ENCODE measurements at places on chromosomes 16 and 17.

DNA sequence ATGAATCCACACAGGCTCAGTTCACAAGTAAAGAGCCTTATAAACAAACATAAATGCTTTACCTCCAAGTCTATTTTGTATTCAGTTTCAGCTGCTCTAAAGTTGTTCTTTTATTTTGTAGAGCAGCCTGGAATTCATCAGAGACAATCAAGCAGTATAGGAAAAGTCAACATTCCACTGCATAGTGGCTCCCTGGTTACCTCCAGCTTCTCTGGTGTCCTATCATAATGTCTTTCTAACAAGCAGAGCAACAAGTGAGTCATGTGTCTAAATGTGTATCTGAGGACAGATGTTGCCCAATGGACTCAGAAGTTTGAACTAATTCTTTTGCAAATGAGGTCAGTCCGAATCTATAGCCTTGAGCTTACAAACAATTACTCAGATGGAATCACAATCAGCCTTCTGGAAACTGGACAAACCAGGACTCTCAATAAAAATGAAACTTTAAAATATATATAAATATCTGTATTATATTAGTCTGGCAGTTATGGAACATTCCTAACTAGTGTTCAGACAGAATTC, 292.0 kb upstream of the TOM1L1 start:
- DNase-seq = no peak

GRCh38 chr16:72025404-72026114, 17.0 kb downstream of the DHODH start:
- no peak for DNase-seq

- DNase-seq = peak; percentile 77
These were observed 86.7 kb downstream of the TIMM22 start for GRCh38 chr17:1083451-1084187.

- DNase-seq = peak; percentile 80
These were observed 50.4 kb downstream of the OR1D5 start for GRCh38 chr17:3012926-3013581.

GRCh38 chr16:68528686-68529379, 10.3 kb upstream of the ZFP90 start:
- DNase-seq = peak; percentile 91

DNA sequence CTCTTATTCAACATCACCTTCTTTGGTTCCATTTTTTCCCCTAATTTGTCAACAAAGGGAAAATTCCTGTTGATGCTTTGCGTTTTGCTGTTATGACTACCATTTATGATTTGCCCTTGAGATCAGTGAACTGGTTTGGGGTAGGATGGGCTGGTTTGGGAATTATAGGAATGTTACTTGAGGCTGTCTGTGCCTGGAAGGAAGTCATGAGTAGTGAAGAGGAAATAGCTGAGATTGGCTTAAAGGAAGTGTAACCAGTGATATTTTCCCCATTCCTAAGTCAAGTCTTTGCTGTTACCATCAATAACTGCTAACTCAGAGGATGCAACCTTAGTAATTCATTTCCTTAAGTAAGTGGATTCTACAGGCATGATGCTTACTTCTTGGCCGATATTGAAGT, 179.2 kb downstream of the MAP2K6 start:
- DNase-seq = no peak

DNA sequence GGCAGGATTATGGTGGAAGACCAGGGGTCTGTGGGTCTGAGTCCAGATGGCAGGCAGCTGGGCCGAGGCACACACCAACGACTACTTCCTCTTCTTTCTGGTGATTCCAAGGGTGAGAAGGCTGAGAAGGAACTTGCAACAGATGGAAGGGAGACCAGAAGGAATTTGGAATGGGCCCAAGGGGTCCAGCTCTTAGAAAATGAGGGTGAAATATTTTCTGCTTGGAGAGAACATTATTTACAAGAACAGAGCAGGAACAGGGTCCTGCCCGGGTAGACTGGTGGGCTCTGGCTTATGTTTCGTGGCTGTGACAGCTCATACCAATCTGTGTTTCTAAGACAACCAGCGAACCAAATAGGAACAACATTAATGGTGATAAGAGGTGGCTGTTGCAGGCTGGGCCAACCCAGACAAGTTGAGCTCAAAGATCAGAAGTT, 36.6 kb downstream of the CCDC42 start:
- no peak for DNase-seq

- no peak for DNase-seq
These were observed 44.1 kb upstream of the CA10 start for GRCh38 chr17:52202520-52203080.

DNA sequence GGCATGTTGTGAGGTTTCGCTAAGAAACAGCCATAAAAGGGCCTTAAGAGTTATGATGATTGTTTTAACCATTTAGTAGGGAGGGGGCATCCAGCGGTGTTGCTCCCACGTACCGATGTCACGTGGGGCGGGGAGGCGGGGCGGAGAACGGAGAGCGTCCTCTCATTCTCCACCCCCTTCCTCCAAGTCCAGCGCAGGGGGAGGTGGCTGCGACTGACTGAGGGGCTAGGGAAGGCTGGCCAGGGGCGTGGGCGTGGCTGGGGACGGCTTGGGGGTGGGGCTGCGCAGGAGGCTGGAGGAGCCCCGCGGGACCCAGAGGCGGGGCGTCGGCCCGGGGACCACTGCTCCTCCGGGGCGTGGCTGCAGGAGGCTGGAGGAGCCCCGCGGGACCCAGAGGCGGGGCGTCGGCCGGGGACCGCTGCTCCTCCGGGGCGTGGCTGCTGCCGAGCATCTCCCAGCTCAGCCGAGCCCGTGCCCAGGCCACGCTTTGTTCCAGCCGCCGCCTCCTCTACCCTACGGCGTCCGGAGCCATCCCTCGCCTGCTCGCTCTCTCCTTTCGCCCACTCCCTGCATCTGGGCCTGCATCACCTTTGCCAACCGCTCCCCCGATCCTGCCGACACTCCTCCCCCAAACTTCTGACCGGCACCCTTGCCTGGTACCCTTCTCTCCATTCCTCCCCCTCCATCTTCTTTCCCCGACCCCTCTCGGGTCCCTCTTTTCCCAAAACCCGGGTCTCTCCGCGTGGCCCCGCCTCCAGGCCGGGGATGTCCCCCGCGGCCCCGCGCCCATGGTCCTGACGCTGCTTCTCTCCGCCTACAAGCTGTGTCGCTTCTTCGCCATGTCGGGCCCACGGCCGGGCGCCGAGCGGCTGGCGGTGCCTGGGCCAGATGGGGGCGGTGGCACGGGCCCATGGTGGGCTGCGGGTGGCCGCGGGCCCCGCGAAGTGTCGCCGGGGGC, at the start of gene SARM1:
TSS of gene SARM1 (plus strand) at position 450 of the 958 bp plus-strand sequence. CDS start at position 789, 339 bp downstream.
- DNase-seq = peak; percentile 98

GRCh38 chr17:13537167-13537731, 64.5 kb downstream of the HS3ST3A1 start:
- DNase-seq = no peak

DNA sequence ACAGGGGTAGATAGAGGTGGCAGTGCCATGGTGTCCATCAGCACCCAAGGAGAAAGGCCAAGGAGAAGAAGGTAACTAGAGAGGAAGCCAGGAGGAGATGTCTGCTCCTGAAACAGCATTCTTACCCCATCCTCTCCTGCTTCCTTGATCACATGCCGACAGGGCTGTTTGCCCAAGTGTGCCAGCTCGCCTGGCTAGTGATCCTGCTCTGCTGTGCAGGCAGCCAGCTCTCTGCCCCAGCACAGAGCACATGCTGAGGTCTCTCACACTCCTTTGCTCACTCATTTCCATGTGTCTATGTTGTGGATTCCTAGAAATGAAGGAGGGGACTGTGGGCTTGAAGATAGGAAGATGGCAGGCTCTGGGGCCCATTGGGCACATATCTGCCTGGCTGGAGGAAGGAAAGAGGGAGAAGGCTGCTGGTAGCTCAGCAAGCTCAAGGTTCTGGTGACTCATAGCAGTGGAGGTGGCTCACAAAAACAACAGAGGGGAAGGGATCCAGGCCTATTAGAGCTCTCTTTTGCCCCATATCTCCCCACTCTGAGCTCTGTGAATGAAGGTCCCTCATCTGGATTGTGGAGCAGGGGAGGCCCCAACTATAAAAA, 54.3 kb downstream of the NEUROD2 start:
- DNase-seq = no peak

- DNase-seq = no peak
These were observed 4.0 kb upstream of the SLFN12L start for GRCh38 chr17:35541434-35541833.

GRCh38 chr16:84597931-84598351, 19.9 kb downstream of the COTL1 start:
- DNase-seq = no peak

- DNase-seq = no peak
These were observed 20.7 kb downstream of the TOM1L2 start for GRCh38 chr17:17951524-17951923.

GRCh38 chr16:25823891-25824290, 132.1 kb downstream of the HS3ST4 start:
- DNase-seq = no peak

DNA sequence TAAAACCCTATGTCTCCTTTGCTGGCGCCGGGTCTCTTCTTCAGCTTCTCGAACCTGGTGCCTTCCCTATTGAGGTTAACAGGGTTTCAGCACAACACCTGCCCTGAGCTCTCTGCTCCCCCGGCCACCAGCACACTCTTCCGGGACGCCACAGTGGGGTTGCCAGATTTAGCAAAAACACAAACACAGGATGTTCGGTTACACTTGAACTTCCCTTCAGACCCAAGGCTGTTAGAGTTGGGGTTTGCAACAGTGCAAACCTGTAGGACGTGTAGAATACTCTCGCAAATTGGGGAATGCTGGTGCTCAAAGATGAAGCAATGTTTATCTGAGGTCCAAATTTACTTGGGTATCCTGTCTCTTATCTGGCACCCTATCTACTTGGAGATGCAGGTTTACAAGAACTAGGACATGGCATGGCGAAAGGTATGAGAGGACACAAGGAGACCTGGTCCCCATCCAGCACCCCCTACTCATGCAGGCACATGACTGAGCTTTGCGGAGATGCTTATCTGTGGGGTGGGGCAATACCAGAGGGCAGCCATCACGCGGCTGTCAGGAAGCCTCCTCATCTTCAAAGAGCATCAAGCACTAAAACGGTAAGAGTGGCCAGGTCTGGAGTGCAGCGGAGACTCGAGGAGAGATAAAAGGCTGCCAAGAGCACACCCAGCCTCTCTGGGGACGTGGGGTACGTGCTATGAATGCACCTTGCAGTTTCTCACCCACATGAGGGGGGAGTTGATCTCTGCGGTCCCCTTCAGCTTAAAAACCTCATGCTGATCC, 52.8 kb downstream of the SDK2 start:
- no peak for DNase-seq

DNA sequence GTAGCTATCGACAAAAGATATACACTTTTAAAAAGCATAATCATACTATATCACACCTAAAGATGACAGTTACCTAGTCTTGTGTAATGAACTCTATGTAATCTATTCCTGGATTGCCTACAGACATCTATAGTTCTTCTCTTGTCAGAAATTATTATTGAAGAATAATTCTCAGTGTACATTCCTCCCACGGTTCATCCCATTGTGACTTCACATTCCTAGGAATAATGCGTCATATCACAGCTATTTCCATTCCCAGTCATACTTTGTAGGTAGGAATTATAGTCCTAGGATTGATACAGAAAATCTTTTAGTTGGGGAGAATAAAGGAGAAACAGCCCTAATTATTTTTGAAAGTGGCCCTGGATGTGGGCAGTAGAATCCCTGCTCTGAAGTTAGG, 44.0 kb upstream of the ABCC11 start:
- no peak for DNase-seq

DNA sequence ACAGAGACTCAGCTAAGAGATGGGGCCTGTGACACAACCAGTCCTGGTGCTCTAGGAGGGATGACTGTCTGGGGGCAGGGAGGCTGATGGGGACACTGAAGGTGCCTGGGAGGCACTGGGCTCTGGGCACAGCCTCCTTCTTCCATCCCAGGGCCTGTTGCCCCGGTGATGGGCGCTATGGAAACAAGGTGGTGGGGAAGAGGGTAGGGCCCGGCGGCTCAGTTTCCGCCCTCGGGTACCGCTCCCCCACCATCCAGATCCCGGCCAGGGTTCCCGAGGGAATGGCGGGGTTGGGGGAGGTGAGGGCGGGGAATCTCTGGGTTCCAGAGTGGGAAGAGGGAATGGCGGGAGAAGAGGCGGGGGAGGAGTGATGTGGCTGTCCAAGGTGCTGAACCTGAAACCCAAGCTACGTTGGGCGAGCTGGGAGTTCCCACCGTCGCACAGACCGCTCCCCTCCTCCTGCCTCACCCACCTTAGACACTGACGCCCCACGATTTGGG, 981 bp downstream of the KCNH4 start:
- DNase-seq = peak; percentile 90

GRCh38 chr16:28298511-28298878, 6.2 kb downstream of the SBK1 start:
- DNase-seq = peak; percentile 62

- DNase-seq = peak; percentile 34
These were observed 14.2 kb downstream of the CRYM start for GRCh38 chr16:21263640-21264570.

DNA sequence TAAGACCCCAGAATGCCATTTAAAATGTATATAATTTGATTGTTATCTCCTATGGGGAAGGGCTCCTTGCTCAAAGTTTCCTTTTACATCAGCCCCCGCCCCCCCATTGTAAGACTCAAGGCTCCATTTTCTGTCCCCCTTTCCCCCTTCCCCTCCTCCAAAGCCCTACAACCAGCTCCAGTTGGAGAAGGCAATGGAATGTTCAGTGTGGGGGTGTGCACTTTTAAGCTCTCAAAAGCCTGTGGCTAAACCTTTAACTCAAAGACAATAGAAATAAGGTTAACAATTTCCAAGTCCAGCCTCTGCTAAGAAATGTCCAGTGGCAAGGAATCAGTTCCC, 114.7 kb downstream of the NOG start:
- peak; percentile 43 for DNase-seq

- no peak for DNase-seq
These were observed 8.7 kb upstream of the GINS2 start for GRCh38 chr16:85697431-85697830.

DNA sequence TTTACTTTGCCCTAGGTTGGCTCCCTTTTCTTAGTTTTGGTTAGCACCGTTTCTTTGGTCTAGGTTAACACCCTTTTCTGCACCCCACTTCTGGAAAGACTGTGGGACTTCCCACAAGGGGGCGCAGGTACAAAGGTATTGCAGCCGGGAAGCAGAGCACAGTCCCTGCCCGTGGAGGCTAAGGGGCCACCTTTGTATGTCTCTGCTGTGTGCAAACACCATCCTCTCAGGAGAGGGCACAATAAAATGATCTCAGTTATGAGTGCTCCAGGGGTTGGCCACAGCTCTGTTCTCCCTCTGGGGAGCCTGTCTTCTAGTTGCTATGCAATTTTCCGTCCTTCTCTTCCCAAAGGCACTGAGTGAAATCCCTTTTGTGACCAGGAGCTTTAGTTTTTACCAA, 28.4 kb upstream of the TMC5 start:
- DNase-seq = peak; percentile 73

GRCh38 chr17:327296-327695, 25.3 kb downstream of the RPH3AL start:
- no peak for DNase-seq

- peak; percentile 36 for DNase-seq
These were observed 13.9 kb downstream of the KDM8 start for GRCh38 chr16:27217256-27217655.
